ENCODE measurements at places on chromosomes 2 and 18.

GRCh38 chr18:34108206-34108605 lies 116.5 kb downstream of the NOL4 start:
- DNase-seq: no peak

- no peak for DNase-seq
Measured at GRCh38 chr2:237147317-237147716, 61.6 kb downstream of the COPS8 start.

GRCh38 chr2:116810645-116811044 lies 1003.8 kb upstream of the DDX18 start:
- DNase-seq: no peak

DNA sequence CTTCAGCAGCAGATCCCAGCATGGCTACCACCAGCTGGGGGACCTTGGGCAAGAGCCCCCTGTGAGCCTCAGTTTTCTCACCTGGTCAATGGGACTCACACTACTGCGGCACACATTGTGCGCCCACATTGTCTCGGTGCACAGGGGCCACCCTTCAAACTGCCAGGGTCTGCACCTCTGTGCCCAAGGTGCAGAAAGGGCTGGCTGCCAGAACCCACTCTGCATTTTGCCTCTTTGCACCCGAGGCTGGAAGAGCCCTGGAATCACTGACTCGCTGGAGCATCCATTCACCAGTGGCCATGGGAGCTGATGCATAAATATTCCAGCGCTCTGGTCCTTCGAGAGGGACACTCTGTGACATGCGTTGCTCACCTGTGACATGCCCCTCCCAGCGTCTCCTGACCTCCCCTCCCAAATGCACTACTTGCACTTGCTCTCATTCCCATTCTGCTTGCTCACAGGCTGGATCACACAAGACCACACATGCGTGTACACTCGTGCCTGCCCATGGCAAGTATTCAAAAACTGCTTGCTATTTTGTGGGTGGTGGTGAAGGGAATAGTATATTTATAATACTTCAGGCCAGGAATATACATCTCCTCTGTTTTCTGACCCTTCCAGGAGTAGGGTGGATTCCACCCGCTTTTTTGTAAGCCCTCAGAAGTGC lies 18.8 kb upstream of the C1QL2 start:
- DNase-seq: no peak

DNA sequence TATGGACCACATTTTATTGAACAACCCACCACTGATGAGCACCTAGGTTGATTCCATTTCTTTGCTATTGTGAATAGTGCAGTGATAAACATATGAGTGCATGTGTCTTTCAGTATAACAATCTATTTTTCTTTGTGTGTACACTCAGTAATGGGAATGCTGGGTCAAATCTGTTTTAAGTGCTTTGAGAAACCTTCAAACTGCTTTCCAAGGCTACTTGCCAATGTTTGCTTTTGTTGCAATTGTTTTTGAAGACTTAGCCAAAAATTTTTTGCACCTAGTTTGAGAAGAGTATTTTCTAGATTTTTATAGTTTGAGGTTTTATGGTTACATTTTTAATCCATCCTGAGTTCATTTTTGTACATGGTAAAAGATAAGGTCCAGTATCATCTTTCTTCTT lies 587.4 kb upstream of the SETBP1 start:
- no peak for DNase-seq

GRCh38 chr2:233395687-233396086 lies 41.4 kb downstream of the DGKD start:
- DNase-seq: no peak

GRCh38 chr18:60245096-60245495 lies 127.5 kb downstream of the MC4R start:
- no peak for DNase-seq

DNA sequence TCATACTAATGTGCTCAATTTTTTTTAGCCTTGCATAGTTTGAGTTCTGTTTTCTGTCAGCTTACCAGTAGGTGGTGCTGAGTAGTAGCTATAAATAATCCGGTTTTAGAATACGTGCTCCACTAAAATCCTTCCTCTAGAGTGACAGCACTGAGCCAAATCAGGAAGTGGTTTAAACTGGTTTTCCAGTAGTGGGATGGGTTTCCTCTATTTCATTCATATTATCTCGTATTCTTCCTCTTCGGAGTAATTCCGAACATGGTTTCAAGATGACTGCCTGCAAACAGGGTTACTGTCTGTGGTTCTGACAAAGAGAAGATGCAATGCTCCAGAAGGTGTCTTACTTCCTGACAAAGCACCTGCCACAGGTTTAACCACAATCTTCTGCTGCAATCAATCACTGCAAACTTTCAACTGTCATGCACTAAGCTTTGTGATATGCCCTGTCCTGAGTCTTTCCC lies 496.9 kb upstream of the VRK2 start:
- no peak for DNase-seq

DNA sequence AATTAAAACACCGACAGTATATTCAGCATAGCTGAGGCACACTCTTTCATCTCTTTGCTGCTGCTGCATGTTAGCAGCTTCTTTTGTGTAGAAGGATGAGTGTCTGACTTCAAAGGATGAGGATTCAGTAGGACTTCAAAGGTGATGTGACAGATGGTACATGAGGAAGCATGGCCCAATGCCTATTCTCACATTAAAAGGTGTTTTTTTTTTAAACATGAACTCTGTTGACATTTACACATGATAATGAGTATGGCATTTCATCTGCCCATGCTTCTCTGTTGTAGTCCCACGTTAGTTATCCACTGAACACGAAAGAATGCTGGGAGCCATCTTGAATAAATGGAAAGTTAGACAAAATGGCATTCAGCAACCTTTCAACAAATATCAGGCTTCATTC lies 1950.8 kb upstream of the PIK3C3 start:
- DNase-seq: no peak

DNA sequence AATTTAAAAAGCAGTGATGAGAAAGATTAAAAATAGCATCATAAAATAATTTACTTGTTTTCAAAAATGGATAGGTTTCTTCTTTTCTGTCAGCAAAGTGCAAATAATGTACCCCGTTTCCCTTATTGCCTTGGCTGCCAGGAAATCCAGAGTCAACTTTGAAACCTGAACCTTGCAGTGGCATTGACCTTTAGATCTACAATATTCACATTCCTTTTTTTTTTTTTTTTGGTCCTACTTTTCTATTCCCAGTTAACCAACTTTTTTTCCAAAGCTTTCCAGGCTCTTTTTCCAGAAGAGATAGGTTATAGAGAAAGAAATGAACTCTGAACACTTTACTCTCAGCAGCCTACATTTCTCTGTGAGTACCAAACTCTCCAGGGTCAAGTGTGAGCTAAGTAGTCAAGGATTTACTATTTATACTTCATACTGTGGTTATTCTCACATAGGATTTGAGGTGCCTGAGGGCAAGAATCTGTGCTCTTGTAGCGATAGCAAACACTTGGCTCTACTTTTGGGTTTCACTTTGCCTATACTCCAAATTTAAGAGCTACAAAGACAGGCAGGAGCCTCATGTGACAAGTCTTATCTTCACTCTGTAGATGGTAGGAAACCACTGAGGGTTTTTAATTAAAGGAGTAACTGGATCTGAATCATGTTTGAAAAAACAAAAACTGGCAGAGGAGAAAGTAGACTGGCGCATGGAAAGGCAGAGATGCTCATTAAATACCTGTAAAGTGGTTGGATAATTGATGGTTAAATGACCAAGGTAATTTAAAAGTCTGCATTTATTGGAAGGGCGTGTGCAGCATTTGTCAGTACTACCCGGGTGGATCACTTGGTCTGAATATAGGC lies 63.2 kb upstream of the TMEM17 start:
- no peak for DNase-seq

DNA sequence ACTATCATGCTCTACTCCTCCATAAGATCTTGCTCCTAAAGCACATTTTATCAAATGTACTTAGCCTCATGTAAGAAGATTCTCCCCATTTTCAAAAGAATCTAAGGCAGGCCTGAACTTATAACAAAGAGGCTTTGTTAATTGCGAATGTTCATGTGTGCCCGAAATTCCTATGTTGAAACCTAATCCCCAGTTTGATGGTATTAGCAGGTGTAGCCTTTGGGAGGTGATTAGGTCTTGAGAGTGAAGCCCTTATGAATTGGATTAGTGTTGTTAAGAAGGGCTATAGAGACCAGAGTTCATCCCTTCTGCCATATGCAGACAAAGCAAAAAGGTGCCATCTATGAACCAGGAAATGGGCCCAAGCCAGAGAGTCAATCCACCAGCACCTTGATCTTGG lies 234.5 kb downstream of the PAX3 start:
- DNase-seq: no peak

- no peak for DNase-seq
Measured at GRCh38 chr2:218275371-218276072, 5.2 kb downstream of the PNKD start.

GRCh38 chr2:200077210-200077650 lies 121.8 kb downstream of the MAIP1 start:
- no peak for DNase-seq

- DNase-seq: no peak
Measured at GRCh38 chr2:29060441-29060840, 13.9 kb downstream of the PCARE start.

All from activated CD4-positive, alpha-beta T cell treated with anti-CD3 and anti-CD28 coated beads, Interleukin-2, amount 50 U/mL, for 24 hours (primary cell).